K562 (cell line): ENCODE measurements at places on chromosomes 1 and 21. TPM values are rescaled to one million over a fixed set of nuclear protein-coding genes. Genes with fewer than 3 reads are reported as not detected.

Gene ECM1
- polyA plus RNA-seq = 16.3 and 23.9 TPM in 2 replicates

Gene BTG2
- polyA plus RNA-seq = 10.1 and 12.7 TPM in 2 replicates

Gene DTL
- polyA plus RNA-seq = 42.9 and 48.6 TPM in 2 replicates

Gene AMY1B
- polyA plus RNA-seq = not detected in 2 replicates

Gene CLCA1
- not detected in 2 replicates for polyA plus RNA-seq

Gene NUDT4B
- 28.0 and 29.5 TPM in 2 replicates for polyA plus RNA-seq

Gene OR6K3
- 0.20 TPM in 1 of 2 replicates, not detected in the other for polyA plus RNA-seq

Gene S100A7A
- not detected in 2 replicates for polyA plus RNA-seq

Gene TMEM200B
- 0.09 and 0.13 TPM in 2 replicates for polyA plus RNA-seq

Gene ACTN2
- polyA plus RNA-seq = 0.76 and 0.94 TPM in 2 replicates

Gene SPRR1A
- polyA plus RNA-seq = not detected in 2 replicates

Gene F5
- polyA plus RNA-seq = 0.03 TPM in 1 of 2 replicates, not detected in the other

Gene RBM11
- 0.98 and 1.1 TPM in 2 replicates for polyA plus RNA-seq

Gene FHAD1
- polyA plus RNA-seq = 1.7 and 1.9 TPM in 2 replicates

Gene LPGAT1
- 10.3 and 16.3 TPM in 2 replicates for polyA plus RNA-seq

Gene C8A
- polyA plus RNA-seq = not detected in 2 replicates

Gene CFAP74
- 0.03 and 0.04 TPM in 2 replicates for polyA plus RNA-seq

Gene TAF1A
- 19.3 and 20.0 TPM in 2 replicates for polyA plus RNA-seq

Gene CRYBG2
- polyA plus RNA-seq = 3.1 and 8.1 TPM in 2 replicates

Gene F3
- 0.09 TPM in 1 of 2 replicates, not detected in the other for polyA plus RNA-seq

Gene INKA2
- 0.12 and 0.53 TPM in 2 replicates for polyA plus RNA-seq

Gene ZMYND12
- polyA plus RNA-seq = not detected in 2 replicates

Gene TNFAIP8L2
- 0.05 and 0.09 TPM in 2 replicates for polyA plus RNA-seq

Gene SPRR5
- not detected in 2 replicates for polyA plus RNA-seq

Gene RPE65
- not detected in 2 replicates for polyA plus RNA-seq

Gene NMNAT2
- polyA plus RNA-seq = not detected in 2 replicates

Gene HCRTR1
- polyA plus RNA-seq = not detected in 2 replicates

Gene OR2T33
- polyA plus RNA-seq = not detected in 2 replicates

Gene SLC37A1
- polyA plus RNA-seq = 0.09 and 0.24 TPM in 2 replicates

Gene PLPP3
- polyA plus RNA-seq = 0.08 and 0.20 TPM in 2 replicates

Gene PTPRC
- 49.1 and 51.1 TPM in 2 replicates for polyA plus RNA-seq

Gene CHRM3
- 0.05 TPM in 1 of 2 replicates, not detected in the other for polyA plus RNA-seq

Gene RPF1
- 126 TPM in 2 replicates for polyA plus RNA-seq

Gene FH
- polyA plus RNA-seq = 224 and 237 TPM in 2 replicates

Gene PARS2
- 7.3 and 7.6 TPM in 2 replicates for polyA plus RNA-seq

Gene DMBX1
- polyA plus RNA-seq = 2.3 and 3.4 TPM in 2 replicates

Gene CDA
- polyA plus RNA-seq = 0.12 TPM in 1 of 2 replicates, not detected in the other

Gene HSPA6
- 4.6 and 4.7 TPM in 2 replicates for polyA plus RNA-seq

Gene MNDA
- polyA plus RNA-seq = not detected in 2 replicates

Gene BRINP3
- not detected in 2 replicates for polyA plus RNA-seq

Gene ALPL
- 0.07 TPM in 1 of 2 replicates, not detected in the other for polyA plus RNA-seq

Gene AIM2
- 0.95 TPM in 1 of 2 replicates, not detected in the other for polyA plus RNA-seq

Gene CNTN2
- not detected in 2 replicates for polyA plus RNA-seq

Gene FALEC
- polyA plus RNA-seq = 0.56 and 0.73 TPM in 2 replicates

Gene MYOG
- not detected in 2 replicates for polyA plus RNA-seq

Gene FCGR2B
- 3.3 and 4.1 TPM in 2 replicates for polyA plus RNA-seq
